Right atrium auricular region (tissue), 2 donors: ENCODE measurements at places on chromosomes 16 and 17.

- DNase-seq: no peak
Measured at GRCh38 chr17:64056269-64057005, 36.0 kb upstream of the ICAM2 start.

- no peak for DNase-seq
Measured at GRCh38 chr17:79808763-79809529, 12.1 kb upstream of the CBX8 start.

GRCh38 chr16:3363793-3364192 lies 8.1 kb downstream of the OR2C1 start:
- no peak for DNase-seq

DNA sequence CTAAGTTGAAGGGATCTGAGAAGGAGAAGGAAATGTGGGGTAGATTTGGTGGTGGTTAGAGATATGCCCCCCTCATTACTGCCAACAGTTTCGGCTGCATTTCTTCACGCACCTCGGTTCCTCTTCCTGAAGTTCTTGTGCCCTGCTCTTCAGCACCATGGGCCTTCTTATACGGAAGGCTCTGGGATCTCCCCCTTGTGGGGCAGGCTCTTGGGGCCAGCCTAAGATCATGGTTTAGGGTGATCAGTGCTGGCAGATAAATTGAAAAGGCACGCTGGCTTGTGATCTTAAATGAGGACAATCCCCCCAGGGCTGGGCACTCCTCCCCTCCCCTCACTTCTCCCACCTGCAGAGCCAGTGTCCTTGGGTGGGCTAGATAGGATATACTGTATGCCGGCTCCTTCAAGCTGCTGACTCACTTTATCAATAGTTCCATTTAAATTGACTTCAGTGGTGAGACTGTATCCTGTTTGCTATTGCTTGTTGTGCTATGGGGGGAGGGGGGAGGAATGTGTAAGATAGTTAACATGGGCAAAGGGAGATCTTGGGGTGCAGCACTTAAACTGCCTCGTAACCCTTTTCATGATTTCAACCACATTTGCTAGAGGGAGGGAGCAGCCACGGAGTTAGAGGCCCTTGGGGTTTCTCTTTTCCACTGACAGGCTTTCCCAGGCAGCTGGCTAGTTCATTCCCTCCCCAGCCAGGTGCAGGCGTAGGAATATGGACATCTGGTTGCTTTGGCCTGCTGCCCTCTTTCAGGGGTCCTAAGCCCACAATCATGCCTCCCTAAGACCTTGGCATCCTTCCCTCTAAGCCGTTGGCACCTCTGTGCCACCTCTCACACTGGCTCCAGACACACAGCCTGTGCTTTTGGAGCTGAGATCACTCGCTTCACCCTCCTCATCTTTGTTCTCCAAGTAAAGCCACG lies 28.3 kb downstream of the STH start:
- no peak for DNase-seq

- DNase-seq: no peak
Measured at GRCh38 chr17:81034168-81034777, 678 bp upstream of the BAIAP2 start.

DNA sequence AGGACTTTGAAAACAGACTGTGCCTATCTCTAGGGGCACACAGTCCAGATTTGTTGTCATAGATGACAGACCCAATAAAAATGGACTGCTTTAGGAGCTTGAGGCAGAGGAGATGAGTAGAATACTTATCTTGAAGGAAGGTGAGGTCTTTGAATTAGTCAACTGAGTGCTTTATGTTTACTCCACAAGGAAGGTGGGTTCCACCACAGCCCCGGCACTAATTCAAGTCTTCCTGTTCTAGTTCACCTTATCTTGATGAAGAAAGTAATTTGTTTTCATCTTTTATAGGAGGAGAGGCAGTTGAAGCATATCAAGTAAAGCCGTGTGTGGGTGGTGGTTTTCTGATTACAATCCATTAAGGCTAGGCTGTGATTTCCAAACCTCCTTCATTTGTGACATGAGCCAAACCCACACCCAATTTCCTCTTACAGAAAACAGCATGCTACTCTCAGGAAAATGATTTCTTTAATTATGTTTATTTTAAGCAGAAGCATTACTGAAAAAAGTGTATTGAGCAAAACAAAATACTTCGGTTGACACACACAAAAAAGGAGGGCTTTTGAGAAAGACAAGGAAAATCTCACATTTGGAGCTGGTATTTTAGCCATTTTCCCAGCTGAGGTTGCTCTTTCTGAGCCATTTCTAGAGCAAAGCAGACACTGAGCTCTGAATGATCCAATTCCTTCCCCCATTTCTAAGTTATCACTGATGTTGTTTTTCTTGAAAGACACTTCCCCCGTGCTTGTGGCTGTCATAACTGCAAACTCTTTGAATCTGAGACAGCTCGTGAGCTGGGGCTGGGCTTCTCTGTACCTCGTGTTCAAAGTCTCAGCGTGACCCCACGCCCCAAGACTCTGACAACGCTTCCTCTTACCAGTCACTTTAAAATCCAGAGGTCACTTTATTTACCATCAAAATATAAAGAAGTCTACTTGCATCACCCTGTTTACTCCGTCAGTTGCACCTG lies 35.4 kb downstream of the CDRT15 start:
- DNase-seq: no peak

- no peak for DNase-seq
Measured at GRCh38 chr17:49830605-49831004, 17.3 kb downstream of the TAC4 start.

- no peak for DNase-seq
Measured at GRCh38 chr17:28612936-28613872, 781 bp downstream of the RSKR start.

DNA sequence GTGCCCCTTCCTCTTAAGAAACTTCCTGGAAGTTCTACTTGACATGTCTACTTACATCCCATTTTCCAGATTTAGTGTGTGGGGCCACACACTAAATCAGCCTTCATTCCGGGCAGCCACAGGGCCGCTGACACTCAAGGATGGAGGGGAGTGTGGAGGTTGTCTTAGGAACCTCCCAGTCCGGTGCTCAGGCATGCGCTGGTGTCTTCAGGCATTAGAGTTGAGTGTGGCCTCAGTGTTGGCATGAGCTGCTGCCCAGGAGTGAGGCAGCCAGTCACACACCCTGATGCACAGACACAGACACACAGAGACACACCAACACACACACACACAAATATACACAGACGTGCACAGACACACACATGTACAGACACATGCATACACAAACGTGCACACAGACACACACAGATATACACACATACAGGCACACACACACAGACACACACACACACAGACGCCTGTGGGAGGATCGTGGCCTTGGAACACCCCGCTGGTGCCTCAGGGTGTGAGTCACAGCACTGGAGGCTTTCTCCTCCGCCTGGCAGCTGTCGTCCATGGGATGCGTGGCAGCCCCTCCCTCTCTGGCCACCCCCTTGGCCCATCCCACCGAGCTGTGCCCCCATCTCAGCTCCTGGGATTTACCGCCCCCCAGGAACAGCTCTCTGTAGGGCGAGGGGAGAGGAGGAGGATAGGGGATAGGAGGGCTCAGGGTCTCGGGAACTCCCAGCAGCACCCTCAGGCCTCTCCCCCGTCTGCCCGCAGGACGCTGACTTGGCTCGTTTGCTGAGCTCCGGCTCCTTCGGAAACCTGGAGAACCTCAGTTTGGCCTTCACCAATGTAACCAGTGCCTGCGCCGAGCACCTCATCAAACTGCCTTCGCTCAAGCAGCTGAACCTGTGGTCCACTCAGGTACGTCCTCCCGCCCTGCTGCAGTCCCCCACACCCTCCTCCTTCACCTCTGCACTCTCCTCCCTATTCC lies 75.6 kb upstream of the PLCG2 start:
- no peak for DNase-seq

GRCh38 chr17:62032480-62032879 lies 32.6 kb downstream of the MED13 start:
- no peak for DNase-seq

DNA sequence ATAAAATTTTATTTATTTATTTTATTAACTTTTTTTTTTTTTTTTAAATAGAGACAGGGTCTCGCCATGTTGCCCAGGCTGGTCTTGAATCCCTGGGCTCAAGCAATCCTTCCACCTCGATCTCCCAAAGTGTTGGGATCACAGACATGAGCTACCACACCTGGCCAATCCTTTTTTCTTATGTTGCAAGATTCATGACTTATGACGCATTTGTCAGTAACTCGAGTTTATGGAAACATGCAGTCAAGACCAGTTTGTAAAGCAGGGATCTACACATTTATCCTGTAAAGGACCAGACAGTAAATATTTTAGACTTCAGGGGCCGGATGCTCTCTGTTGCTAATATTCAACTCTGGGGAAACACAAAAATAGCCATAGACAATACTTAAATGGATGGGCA lies 9.4 kb upstream of the MAP2K6 start:
- no peak for DNase-seq

GRCh38 chr17:71633391-71633849 lies 487.4 kb upstream of the SOX9 start:
- no peak for DNase-seq

GRCh38 chr17:40738553-40738952 lies 16.6 kb downstream of the KRT25 start:
- no peak for DNase-seq

DNA sequence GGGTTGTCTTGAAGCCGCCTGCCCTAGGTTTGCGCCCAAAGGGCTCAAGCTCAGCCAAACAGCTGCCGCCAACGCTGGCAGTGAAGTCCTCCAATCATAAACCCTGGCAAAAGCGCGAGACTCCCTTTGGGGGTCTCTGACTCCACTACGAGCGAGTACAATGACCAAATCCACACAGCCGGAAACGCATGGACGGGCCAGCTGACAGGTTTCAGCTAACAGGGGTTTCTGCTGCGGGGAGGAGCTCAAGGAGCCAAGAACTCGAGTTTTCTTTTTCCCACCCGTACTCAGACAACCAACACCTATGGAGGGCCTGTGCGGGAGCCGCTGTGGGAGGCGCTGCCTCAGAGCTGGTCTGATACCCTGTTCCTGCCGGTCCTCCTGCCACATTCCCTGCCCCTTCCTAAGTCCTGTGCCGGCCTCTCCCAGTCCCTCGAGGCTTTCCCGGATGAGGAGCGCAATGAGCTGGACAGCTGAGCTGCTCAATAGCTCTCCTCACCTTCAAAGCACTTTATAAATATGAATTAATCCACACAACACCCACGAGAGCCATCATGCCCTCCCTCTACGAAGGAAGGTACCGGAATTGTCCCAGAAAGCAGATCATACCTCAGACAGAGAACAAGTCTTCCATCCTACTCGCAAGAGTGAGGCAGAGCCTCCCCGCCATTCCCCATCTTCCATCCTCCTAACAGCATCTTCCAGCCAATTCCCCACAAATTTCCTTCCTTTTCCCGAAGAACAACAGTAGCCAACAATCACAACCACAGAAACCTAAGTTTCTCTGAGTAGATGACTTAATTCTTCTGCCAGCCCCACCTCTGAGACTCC lies 6.1 kb downstream of the ABR start:
- DNase-seq: no peak

GRCh38 chr17:71213936-71214335 lies 906.9 kb upstream of the SOX9 start:
- DNase-seq: no peak

GRCh38 chr17:74373838-74374606 lies 6.7 kb downstream of the GPR142 start:
- no peak for DNase-seq

GRCh38 chr17:49431743-49432142 lies 17.1 kb upstream of the PHB1 start:
- no peak for DNase-seq

- no peak for DNase-seq
Measured at GRCh38 chr17:18139498-18139897, 30.9 kb downstream of the MYO15A start.

DNA sequence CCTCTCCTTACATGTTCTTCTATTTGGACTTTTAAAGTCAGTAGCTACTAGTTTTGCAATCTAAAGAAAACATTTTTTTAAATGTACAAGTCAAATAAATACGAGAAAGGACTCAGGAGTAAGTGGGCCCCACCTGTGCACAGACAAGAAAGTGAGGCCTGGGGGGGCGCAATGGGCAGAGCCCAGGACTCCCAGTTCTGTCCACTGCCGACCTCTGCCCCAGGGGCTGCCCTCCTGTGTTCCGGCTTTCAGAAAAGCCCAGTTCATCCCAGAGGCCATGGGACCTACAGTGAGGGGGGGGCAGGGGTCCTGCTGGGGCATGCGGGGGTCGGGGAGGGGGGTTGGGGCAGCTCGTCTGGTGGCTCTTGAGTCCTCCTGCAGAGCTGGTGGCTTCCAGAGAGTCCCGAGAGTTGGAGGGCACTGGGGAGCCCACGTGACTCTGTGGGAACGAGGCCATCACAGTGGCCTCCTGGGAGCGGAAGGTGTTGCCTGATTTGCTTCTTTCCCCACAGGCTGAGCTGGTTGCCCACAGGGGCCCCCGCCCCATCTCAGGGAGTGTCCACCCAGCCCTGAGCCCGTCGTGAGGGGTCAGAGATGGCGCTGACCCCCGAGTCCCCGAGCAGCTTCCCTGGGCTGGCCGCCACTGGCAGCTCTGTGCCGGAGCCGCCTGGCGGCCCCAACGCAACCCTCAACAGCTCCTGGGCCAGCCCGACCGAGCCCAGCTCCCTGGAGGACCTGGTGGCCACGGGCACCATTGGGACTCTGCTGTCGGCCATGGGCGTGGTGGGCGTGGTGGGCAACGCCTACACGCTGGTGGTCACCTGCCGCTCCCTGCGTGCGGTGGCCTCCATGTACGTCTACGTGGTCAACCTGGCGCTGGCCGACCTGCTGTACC lies 2.4 kb downstream of the UTS2R start:
- no peak for DNase-seq

GRCh38 chr17:61647047-61647446 lies 56.0 kb upstream of the NACA2 start:
- DNase-seq: no peak

- DNase-seq: no peak
Measured at GRCh38 chr16:72291121-72291520, 119.2 kb upstream of the PMFBP1 start.

DNA sequence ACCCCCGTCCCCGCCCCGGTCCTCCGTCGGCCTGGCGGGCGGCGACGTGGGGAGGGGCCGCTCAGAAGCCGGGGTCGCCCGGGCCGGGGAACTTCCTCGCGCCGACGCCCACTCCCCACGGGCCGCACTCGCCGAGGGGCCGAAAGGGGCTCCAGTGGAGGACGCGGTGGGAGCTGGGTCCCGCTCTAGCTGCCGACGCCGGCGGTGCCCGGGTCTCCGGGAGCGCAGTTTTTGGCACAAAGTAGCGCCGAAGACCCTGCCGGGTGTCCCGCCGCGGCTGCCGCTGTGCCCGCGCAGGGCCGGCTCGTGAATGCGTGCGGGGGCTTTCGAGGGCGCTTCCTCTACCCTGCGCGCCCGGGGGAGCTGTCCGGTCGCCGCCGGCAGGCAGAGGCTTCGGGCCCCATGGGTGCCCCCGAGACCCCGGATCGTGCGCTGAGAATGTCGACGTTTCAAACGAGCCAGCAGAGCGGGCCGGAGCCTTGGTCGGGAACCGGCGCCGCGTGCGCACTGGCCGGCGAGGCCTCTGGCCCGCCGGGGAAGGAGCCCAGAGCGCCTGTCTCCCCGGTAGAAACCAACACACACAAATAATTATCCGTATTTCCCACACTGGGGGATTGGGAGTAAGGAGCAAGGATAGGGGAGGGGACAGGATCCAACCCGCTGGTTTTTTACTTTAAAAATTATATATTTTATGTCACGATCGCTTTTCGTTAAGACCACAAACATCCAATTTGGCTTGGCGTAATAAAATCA lies 46.6 kb upstream of the SLC38A10 start:
- DNase-seq: no peak
